Effector memory CD4-positive, alpha-beta T cell (primary cell): ENCODE measurements at places on chromosomes 11 and 22.

GRCh38 chr11:16923987-16924386, 90.2 kb downstream of the PLEKHA7 start:
- no peaks in the 10 kb centered on the region for H3K36me3 ChIP-seq
- peaks cover 8% of the 10 kb centered on the region for H3K4me1 ChIP-seq
- no peak overlapping the region for H3K4me3 ChIP-seq

GRCh38 chr11:33774736-33775466, 581 bp upstream of the FBXO3 start:
- no peaks in the 10 kb centered on the region for H3K27me3 ChIP-seq
- H3K4me1 ChIP-seq, result peaks cover 22% of the 10 kb centered on the region
- H3K36me3 ChIP-seq, result peaks cover 5% of the 10 kb centered on the region

DNA sequence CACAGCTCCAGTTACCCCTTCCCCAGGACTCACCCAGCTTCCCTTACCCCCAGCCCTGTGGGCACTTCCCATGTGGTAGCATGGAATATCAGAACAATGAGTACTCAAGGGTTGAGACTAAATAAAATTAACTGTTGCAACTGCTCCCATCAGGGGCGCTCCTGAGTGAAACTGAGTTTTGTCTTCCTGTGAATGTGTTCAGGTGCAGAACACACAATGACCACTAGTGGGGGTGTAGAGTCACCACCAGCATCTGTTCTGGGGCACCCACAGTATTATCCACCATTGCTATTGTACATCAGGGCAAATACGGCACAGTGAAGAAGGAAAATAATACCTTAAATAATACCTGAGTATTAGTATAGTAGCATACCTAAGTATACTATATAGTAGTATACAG, 689.7 kb downstream of the TBC1D22A start:
- no peaks in the 10 kb centered on the region for H3K36me3 ChIP-seq
- H3K4me1 ChIP-seq, result no peaks in the 10 kb centered on the region
- no peaks in the 10 kb centered on the region for H3K27me3 ChIP-seq
- DNase-seq, result no peak
- no peak overlapping the region for H3K27ac ChIP-seq

GRCh38 chr22:50376085-50376651, 33.0 kb downstream of the PPP6R2 start:
- H3K27ac ChIP-seq, result no peak overlapping the region
- no peak overlapping the region for H3K4me3 ChIP-seq
- H3K27me3 ChIP-seq, result no peaks in the 10 kb centered on the region
- H3K36me3 ChIP-seq, result peaks cover 26% of the 10 kb centered on the region
- no peak for DNase-seq

- H3K27ac ChIP-seq, result no peak overlapping the region
- no peaks in the 10 kb centered on the region for H3K4me1 ChIP-seq
Observed at GRCh38 chr11:34348096-34348495, 9.7 kb downstream of the ABTB2 start.

- no peak overlapping the region for H3K4me3 ChIP-seq
- no peaks in the 10 kb centered on the region for H3K27me3 ChIP-seq
- no peak overlapping the region for H3K27ac ChIP-seq
- peaks cover 9% of the 10 kb centered on the region for H3K4me1 ChIP-seq
Observed at GRCh38 chr11:78072455-78072854, 7.2 kb downstream of the NDUFC2 start.

- H3K4me3 ChIP-seq, result no peak overlapping the region
- H3K4me1 ChIP-seq, result no peaks in the 10 kb centered on the region
- DNase-seq, result no peak
- no peaks in the 10 kb centered on the region for H3K36me3 ChIP-seq
Observed at GRCh38 chr11:78310500-78310909, 107.1 kb downstream of the GAB2 start.

DNA sequence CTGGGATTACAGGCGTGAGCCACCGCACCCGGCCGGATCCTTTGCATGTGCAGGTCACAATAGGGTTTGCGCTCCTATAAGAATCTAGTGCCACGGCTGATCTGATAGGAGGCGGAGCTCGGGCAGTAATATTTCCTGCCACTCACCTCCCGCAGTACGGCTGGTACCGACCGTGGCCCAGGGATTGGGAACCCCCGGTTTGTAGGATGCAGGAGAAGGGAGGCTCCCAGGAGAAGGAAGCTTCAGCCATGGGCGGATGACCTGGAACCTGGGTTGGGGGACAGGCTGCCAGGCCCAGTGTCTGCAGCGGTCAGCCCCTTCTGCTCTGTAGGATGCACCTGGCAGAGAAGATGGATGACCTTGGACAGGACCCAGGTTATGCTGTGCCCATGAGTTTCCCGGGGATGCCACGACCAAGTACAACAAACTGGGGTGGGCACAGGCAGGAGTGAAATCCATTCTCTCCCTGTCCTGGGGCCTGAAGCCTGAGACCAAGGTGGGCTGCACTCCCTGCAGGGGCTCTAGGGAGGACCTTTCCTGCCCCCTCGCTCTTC, 818.9 kb downstream of the BRD1 start:
- H3K27me3 ChIP-seq, result no peaks in the 10 kb centered on the region
- H3K36me3 ChIP-seq, result no peaks in the 10 kb centered on the region
- H3K4me3 ChIP-seq, result no peak overlapping the region
- no peak for DNase-seq
- H3K4me1 ChIP-seq, result no peaks in the 10 kb centered on the region

DNA sequence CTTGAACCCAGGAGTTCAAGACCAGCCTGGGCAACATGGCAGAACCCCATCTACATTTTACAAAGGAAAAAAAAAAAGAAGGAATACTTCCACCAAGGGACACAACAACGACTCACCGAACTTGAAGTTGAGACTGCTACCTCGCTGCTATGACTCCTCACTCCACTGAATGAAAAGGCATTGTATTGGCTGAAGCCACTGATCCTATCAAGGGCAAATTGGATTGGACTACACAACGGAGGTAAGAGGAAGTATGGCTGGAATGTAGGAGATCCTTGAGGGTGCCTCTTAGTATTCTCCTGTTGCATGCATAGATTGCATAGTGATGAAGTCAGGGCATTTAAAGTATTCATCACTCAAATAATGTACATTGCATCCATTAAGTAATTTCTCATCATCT, 97.9 kb downstream of the CWF19L2 start:
- H3K4me1 ChIP-seq, result no peaks in the 10 kb centered on the region
- DNase-seq, result no peak
- no peak overlapping the region for H3K27ac ChIP-seq
- H3K27me3 ChIP-seq, result no peaks in the 10 kb centered on the region
- H3K36me3 ChIP-seq, result no peaks in the 10 kb centered on the region

GRCh38 chr11:110355011-110355744, 58.8 kb upstream of the RDX start:
- DNase-seq, result no peak
- no peak overlapping the region for H3K27ac ChIP-seq
- H3K27me3 ChIP-seq, result no peaks in the 10 kb centered on the region
- no peaks in the 10 kb centered on the region for H3K4me1 ChIP-seq

DNA sequence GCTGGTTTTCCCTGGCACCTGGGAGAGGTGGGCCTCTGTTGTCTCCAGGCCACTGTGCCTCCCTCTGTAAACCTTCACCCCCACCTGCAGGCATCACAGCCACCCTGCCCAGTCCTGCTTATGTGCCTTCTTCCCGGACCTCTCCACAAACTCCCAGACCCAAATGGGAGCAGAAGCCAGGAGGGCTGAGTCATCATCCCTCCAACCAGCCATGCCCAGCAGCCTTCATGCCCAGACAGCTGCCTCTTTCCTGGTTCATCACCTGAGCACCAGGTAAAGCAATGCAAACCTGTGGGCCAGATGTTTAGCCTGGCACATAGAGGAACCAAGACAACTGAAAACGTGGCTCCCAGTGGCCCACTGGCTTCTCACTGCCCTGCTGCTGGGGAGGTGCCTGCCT, 2.1 kb upstream of the TMPRSS4 start:
- H3K4me1 ChIP-seq, result no peaks in the 10 kb centered on the region
- no peak overlapping the region for H3K27ac ChIP-seq
- no peak overlapping the region for H3K4me3 ChIP-seq
- no peaks in the 10 kb centered on the region for H3K36me3 ChIP-seq
- H3K27me3 ChIP-seq, result no peaks in the 10 kb centered on the region
- DNase-seq, result no peak

GRCh38 chr11:81342966-81343365, 1390.7 kb downstream of the FAM181B start:
- H3K27ac ChIP-seq, result no peak overlapping the region
- no peaks in the 10 kb centered on the region for H3K27me3 ChIP-seq
- DNase-seq, result no peak
- H3K36me3 ChIP-seq, result no peaks in the 10 kb centered on the region

- DNase-seq, result peak; percentile 30
- no peaks in the 10 kb centered on the region for H3K36me3 ChIP-seq
- no peak overlapping the region for H3K27ac ChIP-seq
- no peaks in the 10 kb centered on the region for H3K4me1 ChIP-seq
- H3K4me3 ChIP-seq, result no peak overlapping the region
- H3K27me3 ChIP-seq, result no peaks in the 10 kb centered on the region
Observed at GRCh38 chr11:75706260-75706729, 11.3 kb upstream of the MOGAT2 start.

DNA sequence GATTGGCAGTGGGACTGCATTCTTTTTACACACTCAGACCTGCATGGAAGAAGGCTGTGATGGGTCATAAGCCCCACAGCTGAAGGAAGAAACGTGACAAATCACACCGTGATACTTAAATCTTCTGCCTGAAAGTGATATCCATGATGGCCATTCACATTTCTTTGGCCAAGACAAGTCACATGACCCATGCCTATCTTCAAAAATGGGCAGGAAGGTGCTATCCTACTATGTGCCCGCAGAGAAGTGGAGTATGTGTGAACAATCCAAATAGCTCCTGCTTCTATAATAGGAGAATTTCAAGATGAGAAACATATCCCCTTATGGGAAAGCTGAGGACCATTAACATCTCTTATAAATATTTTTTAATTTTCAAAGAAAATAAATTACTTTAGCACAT, 56.6 kb upstream of the TEAD1 start:
- no peaks in the 10 kb centered on the region for H3K27me3 ChIP-seq
- no peak overlapping the region for H3K4me3 ChIP-seq
- H3K36me3 ChIP-seq, result no peaks in the 10 kb centered on the region
- no peak overlapping the region for H3K27ac ChIP-seq
- no peak for DNase-seq

GRCh38 chr22:22694106-22694505, 49.7 kb downstream of the GGTLC2 start:
- H3K27ac ChIP-seq, result no peak overlapping the region
- no peaks in the 10 kb centered on the region for H3K27me3 ChIP-seq
- H3K4me1 ChIP-seq, result no peaks in the 10 kb centered on the region
- H3K4me3 ChIP-seq, result no peak overlapping the region
- DNase-seq, result no peak

DNA sequence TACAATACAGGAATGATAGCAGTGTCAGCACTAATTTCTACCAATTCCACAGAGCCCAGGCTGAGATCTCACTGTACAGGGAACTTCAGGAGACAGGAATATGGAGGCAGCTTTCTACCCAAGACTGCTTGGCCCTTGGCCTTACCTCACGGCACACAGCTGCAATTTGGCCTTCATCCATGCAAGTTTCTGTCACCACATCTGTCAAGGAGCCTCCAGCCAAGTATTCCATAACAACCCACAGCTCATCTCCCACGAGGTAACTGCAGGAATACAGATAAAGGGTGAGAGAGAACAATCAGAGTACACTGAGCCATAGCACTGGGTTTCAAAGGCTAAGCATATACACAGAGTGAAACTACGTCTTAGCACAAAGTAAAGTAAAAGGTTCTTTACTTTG, 39.0 kb upstream of the GDPD4 start:
- no peak for DNase-seq
- peaks cover 3% of the 10 kb centered on the region for H3K36me3 ChIP-seq
- H3K27me3 ChIP-seq, result no peaks in the 10 kb centered on the region
- no peak overlapping the region for H3K27ac ChIP-seq

GRCh38 chr22:22480940-22481339, 27.6 kb downstream of the ZNF280B start:
- no peaks in the 10 kb centered on the region for H3K27me3 ChIP-seq
- no peaks in the 10 kb centered on the region for H3K4me1 ChIP-seq
- no peak for DNase-seq
- H3K36me3 ChIP-seq, result no peaks in the 10 kb centered on the region

DNA sequence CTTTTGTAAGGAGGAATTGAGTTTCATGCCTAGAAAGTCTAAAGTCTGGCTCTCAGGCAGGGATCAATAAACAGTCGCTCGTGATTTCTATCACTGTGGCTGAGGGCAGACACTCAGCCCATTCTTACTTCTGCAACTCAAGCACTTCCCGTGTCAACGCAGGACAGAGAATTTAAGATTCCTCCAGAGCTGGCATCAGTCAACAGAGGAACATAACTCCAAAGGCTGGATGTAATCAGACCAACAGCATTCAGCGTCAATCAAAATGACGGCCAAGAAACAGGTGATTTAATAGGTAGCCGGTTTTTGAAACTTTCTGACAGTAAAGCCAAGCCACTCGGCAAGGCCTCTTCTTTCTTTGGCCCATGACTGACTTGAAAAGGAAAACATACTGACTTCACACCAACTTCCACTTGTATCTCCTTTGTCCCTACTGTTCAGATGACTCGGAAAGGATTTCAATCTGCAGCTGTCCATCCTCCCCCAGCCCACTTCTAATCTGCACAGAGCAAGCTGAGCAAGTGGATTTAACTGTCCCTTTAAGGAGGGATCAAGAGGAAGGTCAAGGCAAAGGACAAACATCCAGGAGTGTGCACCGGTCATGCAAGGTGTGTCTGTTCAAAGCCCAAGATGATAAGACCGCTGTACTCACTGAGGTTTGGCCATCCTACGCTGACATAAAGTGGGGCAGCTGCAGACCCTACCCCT, 9.5 kb downstream of the VPS37C start:
- no peaks in the 10 kb centered on the region for H3K36me3 ChIP-seq
- H3K4me1 ChIP-seq, result no peaks in the 10 kb centered on the region
- H3K4me3 ChIP-seq, result no peak overlapping the region

DNA sequence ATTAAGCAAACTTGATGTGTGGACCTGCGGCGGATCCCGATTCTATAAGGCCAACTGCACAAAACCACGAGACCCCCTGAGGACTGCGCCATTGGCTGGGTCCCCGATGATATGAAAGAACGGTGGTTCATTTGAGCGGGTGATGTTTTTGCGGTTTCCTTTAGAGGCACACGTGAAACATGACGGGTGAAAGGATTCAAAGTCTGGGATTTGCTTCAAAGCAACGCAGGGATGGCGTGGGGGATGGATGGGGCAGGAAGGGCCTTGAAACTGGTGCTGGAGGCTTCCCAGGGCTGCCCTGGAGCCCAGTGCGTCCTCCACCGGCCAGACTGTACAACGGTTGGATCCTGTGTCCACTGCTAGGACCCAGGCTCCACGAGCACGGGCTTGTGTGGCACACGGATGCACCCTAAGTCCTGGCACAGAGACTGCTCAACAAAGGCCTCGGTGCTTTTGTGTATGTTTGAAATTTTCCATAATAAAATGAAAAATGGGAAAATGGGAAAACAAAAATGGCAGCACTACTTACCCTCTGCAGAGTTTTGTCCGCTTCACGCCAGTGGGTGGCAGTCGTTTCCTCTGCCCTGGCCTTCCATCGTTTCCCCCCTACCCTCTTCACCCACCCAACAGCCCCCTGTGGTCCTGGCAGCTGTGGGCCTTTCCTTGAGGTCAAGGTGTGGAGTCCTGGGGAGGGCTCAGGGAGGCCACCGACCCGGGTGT, 3.6 kb downstream of the ASCL2 start:
- H3K27ac ChIP-seq, result no peak overlapping the region
- no peaks in the 10 kb centered on the region for H3K36me3 ChIP-seq
- peaks cover 33% of the 10 kb centered on the region for H3K27me3 ChIP-seq
- no peak overlapping the region for H3K4me3 ChIP-seq
- DNase-seq, result no peak
